ENCODE measurements at places on chromosomes 7 and 10. TPM values are rescaled to one million over a fixed set of nuclear protein-coding genes. Genes with fewer than 3 reads are reported as not detected.

DNA sequence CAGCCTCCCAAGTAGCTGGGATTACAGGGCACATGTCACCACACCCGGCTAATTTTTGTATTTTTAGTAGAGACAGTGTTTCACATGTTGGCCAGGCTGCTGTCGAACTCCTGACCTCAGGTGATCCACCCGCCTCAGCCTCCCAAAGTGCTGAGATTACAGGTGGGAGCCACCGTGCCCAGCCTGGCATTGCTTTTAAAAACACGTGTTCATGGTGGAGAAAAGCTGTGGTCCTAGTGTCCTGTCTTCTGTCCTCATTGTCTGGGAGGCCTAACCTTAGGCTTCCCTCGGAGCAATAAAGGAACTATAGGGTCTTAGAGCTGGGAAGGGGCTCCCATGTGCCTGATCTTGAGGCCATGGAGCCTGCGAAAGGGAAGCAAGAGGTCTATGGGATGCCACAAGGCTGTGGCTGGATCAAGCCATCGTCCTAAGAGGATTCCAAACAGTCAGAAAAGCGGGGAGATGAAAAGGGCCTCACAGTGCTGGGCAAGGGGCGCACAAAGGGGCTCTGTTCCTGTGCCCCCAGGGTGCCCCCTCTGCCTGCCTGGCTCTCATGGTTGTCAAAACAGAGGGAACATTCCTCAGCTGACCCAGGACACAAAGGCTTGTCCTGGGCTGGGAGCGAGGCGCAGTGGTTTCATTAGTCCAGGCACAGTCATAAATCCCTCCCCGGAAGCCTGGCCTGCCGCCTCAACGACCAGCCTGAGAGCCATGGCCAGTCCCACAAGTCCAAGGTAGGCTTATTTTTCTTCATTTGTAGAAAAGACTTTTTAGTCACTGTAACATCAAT, 106.6 kb upstream of the TNS3 start:
- no peak for DNase-seq

DNA sequence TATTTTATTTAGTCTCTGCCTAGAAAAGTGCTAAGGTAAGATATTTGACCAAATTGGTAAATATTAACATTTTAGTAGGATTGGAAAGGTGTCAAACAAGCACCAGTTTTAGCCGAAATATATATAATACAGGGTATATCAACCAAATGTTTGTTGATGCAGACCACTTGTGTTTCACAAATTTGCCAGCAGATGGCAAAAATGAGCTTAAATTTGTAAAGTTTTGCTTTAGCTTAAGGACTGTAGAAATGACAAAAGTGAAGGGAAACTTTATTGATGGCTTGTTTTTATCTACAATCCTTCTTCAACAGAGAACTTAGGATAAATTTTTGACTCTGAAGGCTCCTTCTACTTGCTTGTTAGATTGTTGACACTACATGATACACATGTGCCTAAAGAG, 4.8 kb upstream of the POLR1F start:
- DNase-seq = no peak

GRCh38 chr7:157704365-157704764, 367.6 kb downstream of the DNAJB6 start:
- no peak for DNase-seq

MTERF1 gene
- total RNA-seq = 17.5 TPM
